ENCODE measurements at places on chromosomes 3 and 15. TPM values are rescaled to one million over a fixed set of nuclear protein-coding genes. Genes with fewer than 3 reads are reported as not detected.
A peak's percentile ranks its signal among the peaks of the same experiment; 100 is the strongest.

DNA sequence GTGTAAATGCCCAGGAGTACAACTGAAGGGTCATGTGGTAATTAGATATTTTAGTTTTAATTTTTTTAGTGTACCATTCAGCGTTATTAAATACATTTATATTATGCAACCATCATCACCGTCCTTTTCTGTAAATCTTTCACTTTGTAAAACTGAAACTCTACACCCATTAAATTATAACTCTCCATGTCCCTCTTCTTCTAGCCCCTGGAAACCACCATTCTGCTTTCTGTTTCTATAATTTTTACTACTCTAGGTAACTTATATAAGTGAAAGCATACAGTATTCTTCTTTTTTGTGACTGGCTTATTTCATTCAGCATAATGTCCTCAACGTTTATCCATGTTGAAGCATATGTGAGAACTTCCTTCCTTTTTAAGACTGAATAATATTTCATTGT lies 48.1 kb downstream of the STXBP5L start:
- ATAC-seq, result no peak

GRCh38 chr15:39887832-39888231 lies 32.2 kb downstream of the GPR176 start:
- ATAC-seq, result peak; percentile 77

The AHSG gene
- 1.1 TPM for total RNA-seq

- ATAC-seq, result peak; percentile 40
Measured at GRCh38 chr3:161423911-161424522, 52.7 kb upstream of the SPTSSB start.

DNA sequence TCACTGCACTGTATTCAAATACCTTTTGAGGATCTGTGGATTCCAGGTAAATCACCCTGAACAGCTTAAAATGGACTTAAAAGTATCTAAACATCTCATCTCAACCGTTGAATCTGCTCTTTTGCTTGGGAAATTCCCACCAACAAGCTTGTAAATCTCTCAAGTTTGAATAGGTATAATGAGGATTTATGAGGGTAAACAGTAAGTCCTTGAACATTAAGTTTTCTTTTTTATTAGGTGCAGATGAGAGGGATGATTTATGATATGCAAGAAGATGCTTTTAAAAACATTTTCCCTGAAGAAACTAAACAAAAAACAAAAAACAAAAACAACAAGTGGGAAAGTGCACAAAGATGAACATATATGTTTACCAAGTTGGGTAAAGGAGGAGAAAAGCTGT lies 290.6 kb downstream of the ROBO1 start:
- no peak for ATAC-seq

GRCh38 chr15:74955796-74956647 lies 550 bp downstream of the RPP25 start:
- peak; percentile 59 for ATAC-seq

DNA sequence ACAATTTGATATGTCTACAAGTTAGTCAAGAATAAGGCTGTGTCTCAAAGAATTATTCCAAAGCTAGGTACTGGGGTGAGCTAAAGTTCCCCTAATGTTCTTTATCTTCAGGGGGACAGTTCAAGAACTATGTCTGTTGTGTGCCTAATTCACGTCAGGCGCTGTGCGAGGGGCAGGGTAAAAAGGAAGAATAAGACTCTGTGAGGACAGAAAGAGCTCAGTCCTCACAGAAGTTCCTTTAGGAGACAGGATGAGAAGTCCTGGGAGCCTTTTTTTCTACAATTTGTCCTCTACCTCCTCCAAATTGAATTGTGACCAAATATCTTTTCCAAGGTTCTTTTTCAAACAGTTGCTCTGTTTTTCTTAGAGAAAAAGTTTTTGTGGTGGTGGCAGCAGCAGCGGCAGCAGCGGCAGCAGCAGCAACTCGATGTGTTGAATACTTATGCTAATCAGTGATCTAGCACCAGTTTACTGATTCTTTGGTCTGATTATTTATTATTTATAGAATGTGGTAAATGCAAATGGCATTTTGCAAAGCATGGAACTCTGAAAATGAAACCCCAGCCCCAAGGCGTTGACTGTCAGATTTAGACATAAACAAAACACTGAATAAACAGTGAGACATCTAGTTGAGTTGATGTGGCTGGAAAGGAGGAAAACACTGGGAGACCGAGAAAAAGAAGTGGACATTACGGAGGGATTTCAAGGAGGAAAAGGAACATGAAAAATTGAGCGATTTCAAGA lies 88.6 kb downstream of the GTPBP8 start:
- ATAC-seq, result peak; percentile 98

The SHC4 gene
- 4.9 TPM for total RNA-seq
